ENCODE measurements at places on chromosomes 2 and 18. TPM values are rescaled to one million over a fixed set of nuclear protein-coding genes. Genes with fewer than 3 reads are reported as not detected.

GRCh38 chr18:3468833-3469232 lies 18.9 kb downstream of the TGIF1 start:
- DNase-seq, result no peak

GRCh38 chr2:67486041-67486796 lies 89.1 kb downstream of the ETAA1 start:
- no peak for DNase-seq

- DNase-seq, result no peak
Observed at GRCh38 chr18:10908760-10909159, 240.6 kb downstream of the PIEZO2 start.

DNA sequence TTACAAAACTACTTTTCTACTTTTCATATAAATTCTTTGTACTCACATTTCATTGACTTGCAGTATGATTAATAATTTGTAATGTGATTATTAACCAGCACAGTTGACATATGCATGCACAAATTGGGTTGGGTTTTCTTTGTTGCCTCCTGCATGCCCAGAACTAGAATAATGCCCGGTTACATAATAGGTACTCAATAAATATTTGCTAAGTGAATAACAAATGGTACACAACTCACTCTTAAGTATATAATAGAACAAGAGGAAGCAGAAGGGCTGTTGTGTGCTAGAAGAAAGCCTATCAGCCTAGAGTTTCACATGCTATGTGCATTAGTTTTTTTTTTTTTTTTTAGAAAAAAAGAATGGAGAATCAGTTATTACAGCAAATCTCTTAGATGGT lies 9.3 kb downstream of the RDH14 start:
- DNase-seq, result no peak

DNA sequence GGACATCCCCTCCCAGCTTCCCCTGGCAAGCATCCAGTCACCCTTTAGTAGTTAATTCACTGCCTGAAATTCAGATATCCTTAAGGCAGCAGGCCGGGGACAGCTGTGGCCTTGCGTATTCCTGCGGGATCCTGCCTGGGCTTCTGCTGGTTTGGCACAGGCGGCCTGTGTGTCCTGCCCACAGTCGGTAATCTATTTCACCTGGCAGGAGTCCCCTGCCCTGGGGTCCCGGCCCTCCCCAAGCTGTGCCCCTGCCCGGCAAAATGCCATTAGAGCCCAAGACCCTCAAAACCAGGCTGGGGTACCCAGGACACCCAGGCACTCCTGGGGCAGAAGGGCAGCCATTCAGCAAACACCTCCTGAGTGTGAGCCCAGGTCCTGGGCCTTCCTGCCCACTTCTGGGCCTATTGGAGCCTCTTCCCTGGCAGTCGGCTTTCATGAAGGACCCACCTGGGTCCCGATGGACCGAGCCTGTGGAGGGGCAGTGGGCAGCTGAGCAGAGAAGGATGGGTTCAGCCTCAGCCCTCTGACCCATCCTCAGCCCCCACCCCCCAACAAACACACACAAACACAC lies 11.6 kb downstream of the CROCC2 start:
- DNase-seq, result no peak

- no peak for DNase-seq
Observed at GRCh38 chr2:8239531-8240088, 442.2 kb upstream of the ID2 start.

DNA sequence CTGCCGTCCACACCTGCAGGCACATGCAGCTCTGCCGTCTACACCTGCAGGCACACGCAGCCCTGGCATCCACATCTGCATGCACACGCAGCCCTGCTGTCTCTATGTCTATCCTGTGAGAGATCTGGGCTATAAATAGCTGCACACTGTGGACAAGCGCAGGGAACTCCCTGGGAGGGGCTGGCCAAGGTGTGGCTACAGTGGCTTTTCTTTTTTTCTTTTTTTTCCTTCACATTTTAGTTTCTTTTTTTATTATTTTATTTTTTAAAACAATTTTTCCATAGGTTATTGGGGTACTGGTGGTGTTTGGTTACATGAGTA lies 42.0 kb downstream of the TMEM182 start:
- no peak for DNase-seq

DNA sequence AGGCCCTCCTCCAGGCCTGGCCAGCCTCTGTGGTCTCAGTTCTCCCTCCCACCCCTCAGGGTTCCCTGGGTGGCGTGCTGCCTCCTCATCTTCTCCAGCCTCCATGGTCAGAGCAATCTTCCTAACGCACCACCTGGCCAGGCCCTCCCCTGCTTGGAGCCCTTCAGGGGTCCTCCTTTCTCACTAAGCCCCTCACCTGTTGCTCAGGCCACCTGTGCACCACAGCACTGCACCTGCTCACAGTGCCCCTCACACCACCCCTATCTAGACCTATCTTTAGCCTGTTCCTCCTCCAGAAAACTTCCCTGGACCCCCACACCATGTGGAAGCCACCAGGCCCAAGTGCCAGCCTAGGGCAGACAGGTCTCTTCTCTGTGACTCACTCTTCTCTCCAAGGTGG lies 267.1 kb downstream of the ATAD2B start:
- no peak for DNase-seq

DNA sequence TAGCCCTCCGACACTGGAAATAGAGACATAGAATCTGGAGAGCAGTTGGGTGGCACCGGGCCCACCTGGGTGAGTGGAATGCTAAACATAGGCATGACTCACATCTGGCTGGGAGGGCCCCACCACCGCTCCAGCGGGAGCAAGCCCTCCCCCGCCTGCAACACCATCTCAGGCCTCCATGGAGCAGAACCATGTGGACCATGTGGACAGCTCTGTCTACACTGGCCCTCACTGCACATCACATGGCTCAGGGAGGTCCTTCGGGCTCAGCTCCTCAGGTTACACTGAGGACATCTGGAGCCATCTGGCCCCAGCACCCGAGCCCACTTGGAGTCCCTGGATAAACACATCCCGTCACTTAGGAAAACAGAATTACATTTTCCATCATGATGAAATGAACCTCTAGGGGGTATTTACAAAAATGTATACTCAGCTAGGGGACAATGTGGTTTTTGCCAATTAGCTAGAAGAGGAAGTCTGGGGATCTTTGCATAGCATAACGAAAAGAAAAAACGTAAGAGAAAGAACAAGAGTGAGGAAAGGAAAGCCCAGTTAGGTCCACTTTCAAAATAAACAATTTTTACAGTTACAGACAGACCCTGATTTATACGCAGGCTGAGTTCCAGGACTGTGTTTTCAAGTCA lies 30.7 kb upstream of the MLPH start:
- no peak for DNase-seq

DNA sequence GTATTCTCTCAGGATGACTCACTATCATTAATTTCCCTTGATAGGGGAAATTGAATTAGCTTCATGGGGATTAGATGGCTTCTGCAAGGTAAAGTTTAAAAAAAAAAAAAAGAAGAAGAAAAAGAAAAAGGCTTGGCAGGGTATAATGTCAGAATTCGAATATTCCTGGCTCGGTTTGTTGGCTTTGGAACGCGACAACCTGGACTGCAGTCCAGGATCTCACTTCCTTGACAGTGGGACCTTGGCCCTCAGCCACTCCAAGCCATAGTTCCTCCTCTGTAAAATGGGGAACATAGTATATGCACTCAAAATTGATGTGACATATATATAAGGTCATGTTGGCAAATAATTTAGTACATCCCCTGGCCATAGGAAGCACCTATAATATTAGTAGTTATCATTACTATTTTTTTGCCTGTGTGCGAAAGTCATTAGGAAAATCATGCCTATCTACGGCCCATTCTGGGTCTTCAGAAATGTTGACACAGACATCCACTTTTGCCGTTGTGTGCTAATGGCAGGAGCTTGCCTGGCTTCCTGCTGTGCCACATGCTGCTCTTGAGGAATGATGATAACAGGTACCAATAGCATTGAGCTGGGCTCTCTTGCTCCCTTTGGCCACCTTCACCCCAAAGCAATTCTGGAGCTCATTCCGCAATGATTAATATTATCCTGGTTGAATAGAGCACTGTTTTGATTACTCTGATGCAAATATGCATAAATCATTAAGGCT lies 97.9 kb downstream of the MTCL1 start:
- DNase-seq, result no peak

DNA sequence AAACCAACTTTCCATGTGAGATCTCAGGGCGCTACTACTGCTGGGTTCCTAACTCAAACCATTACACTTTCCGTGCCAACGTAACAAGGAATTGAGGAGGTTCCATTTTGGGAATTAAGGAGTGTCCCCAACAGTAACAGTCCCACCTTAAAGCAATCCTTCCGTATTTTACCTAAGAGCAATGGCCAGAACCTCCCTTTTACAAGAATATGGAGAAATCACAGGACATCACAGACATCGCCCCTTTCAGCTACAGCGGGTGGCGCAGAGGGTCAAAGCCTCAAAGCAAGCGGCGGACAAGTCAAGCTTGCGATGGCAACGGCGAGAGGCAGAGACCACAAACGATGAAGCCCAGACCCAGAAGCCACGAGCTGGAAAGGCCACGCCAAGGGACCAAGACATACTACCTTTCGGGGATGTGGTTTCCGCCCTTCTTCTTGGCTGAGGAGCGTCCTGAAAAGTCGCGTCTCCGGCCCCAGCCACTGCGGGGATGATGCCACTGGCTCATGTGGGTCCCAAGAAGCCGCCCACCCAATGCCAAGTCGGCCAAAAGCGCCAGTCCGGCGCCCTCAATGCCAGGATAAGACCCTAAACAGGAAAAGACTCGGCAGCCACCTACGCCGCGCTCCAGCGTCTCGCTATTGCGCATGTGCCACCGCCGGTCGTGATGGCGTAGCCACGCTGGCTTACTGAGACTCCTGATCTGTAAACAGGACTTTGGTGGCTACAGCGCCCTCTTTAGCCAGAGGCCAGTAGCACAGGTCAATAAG lies at the start of gene DUSP11:
TSS of gene DUSP11 (minus strand) at position 637 of the 770 bp plus-strand sequence. CDS start at position 508, 129 bp downstream.
- DNase-seq, result peak; percentile 96

GRCh38 chr2:43840965-43841364 lies 2.2 kb downstream of the ABCG8 start:
- DNase-seq, result no peak

DNA sequence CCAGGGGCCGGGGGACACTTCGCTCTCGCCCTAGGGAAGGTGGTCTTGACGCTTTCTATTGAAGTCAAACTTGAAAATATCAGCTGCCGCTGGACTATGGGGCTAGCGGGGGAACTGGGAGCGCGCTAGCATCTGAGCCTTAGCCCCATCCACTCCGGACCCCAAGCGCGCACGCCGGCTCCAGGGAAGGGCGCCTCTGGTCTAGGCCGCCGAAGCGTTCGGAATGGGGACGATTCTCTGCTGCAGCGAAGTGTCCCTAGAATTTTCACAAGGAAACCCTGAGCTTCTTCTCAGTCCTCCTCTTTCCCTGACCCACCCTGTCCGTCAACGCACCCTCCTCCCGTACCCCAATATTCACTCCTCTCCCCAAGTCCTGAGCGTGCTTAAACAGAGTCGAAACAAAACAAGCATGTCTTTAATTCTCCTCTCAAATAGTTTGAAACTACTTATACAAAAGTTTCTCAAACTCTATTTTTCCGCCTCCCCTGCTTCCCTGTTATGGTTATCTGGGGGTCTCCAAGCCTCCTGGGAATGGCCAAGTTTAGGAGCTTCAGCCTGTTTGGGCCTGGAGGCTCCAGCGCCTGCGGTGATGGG lies 5.0 kb downstream of the RAX start:
- DNase-seq, result no peak

DNA sequence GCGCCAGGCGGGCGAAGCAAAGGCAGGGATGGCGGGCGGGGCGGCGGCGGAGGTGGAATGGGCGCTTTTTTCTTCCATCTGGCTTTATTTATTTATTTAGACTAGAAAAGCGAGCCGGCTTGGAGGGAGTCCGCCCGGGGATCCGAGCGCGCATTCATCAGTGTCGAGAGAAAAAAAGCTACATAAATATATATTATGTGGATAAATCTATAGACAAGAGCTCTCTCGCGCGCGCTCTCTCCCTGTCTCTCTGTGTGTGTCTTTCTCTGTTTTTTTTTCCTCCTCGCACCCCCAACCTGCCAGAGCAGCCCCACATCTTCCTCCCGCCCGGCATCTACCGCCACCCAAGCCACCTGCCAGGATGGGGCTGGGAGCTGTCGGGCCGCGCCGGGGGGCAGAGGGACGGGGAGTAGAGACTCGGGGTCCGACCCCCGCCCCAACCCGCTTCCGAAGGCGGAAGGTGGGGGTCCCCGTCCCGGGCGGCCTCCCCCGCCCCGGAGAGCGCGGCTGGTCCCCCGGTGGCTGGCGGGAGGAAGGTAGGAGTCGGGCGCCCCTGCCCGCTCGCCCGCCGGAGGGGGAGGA lies 972 bp upstream of the CELF4 start:
- no peak for DNase-seq

TMEM17 gene
- total RNA-seq, result not detected

SCN3A gene
- total RNA-seq, result 9.5 TPM

GTF2A1L gene
- not detected for total RNA-seq

KIF5C gene
- total RNA-seq, result 22.2 TPM

NTSR2 gene
- not detected for total RNA-seq

EVX2 gene
- not detected for total RNA-seq
